ENCODE measurements at places on chromosomes 7 and 10.

GRCh38 chr10:81216949-81217348 is 658.0 kb upstream of the NRG3 start:
- DNase-seq: no peak

DNA sequence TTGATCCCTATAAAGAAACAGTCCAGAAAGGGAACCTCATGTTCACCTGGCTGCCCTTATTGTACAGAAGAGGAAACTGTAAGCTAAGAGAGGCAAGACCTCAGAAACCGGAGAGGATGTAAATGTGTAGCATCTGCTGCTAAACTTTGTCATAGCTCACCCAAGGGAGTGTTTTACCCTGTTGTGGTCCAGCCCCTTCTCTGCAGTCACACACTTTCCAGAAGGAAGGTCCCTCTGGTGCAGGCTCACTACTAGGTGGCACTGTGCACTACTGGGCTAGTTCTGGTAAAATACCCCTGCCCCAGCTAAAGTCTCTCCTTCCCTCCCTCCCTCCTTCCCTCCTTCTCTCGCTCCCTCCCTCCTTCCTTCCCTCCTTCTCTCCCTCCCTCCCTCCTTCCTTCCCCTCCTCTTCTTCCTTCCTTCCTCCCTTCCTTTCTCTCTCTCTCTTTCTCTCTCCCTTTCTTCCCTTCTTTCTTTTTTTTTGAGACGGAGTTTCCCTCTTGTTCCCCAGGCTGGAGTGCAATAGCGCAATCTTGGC is 42.5 kb upstream of the LCOR start:
- DNase-seq: no peak

DNA sequence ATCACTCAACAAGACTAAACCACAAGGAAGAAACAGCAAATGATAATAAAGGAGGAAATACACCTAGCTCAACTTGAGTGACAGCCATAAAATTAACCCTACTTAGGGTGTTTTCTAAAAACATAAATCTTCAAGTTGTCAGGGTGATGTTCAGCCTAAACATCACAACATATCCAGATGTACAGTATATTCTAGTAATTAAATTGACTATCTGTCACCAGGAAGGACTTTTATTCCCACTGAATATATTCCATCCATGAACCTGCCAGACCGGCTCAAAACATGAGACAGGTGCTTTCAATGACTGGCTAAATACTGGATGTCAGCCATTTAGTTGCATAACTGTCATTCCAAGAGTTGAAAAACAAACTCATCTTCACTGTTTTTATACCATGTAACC is 298.1 kb upstream of the NEBL start:
- DNase-seq: no peak

DNA sequence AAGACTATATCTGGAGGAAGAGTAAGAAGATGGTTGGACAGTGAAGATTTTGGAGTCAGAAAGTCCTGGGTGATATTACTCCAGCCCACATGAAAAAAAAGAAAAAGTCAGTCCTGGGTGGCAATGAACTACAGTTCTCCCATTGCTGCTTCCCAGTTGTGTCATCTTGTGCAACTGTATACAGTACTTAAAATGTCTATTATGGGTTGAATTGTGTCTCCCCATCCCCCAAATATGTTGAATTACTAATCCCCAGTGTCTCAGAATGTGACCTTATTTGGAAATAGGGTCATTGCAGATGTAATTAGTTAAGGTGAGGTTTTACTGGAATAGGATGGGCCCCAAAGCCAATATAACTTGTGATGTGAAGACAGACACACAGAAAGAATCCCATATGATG is 15.6 kb downstream of the SEC23IP start:
- DNase-seq: no peak

DNA sequence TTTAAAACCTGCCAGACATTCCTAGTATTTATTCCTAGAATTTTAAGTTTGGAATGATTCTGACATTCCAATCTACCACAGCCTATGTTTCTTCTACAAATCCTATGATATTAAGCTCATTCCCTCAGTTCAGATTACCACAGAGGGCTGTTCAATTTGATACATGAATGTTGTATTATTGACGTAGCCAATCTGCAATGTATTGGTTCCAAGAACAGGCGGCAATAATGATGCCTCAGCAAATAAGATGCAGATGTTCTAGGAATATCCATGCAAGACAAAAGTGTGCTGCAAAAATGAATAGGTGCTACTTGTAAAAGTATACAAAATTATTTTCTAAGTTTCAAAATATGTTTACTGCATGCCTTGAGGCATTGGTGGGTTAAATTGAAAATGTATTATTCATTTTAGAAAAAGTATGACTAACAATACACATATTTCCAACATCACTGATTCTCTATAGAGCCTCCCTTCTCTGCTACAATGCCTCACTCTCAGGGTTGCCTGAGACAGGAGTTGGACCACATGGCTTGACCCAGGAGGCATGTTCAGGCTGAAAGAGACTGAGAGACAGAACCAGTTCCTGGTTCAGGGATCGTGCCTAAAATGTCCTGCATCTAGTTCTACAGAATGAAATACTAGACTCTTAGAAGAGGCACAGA is 94.1 kb upstream of the CREB5 start:
- no peak for DNase-seq

DNA sequence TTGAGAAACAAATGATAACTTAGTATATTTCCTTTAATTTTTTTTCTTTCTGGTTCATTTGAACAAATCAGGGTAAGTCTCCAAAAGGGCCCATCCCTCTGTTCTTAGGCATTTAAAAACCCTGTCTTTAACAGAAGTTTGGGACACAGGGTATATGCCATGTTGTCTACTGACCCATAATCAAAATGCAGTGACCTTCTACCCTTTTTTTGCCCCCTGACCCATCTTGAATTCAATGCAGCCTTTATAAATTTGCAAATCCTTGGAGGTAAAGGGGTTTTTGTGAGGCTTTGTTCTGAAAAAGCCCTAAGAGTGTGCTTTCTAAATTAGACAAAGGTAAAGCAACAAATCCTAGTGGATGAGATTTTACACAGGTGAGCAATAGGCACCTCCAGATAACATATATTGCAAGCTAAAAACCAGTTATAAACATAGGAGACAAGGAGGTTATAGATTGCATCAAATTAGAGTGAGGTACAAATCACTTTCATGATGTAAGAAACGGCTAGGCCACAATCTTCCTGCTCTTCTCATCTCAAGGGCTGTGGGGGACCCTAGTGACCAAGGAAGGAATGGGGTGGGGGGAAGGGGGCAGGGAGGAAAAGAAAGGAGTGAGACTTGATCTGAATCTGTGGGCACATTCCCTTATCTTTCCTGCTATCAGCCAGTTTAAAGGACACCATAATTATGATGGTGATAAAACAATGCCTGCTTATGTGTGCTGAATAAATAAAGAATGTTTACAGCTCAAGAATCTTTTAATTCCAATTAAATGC is 2.7 kb downstream of the SKIDA1 start:
- no peak for DNase-seq

DNA sequence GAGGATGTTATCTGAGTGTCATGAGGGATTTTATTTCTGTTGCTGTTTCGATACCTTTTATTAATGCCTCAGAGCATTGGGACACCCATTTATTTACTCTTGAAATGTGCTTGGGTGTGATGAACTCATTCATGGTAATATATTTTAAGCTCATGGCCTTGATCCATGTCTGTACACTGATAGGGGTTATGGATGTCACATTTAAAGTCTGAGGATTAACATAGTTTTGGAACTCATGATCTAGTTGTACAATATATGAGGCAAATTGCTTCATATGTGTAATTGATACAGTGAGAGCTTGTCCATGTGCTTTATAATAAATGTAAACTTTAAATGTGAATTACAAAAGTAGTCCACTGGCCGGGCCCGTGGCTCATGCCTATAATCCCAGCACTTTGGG is 23.0 kb upstream of the ZRANB1 start:
- no peak for DNase-seq

DNA sequence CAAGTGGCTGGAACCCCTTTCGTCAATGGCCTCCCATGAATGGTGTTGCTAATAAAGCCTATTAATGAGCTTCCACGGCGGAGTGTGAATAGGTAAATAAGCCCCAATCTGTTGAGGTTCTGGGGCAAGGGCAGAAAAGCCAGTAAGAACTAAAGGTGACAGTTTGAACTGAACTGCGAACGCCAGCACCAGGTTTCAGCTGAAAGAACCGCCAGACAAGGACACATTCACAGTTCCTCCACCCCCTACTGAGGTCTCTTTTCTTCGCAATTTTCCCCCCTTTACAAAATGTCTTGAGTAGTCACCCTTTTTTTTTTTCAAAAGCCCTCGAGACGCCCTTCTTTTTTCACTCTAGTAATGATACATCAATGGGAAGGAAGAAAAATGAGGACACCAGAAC is 2.4 kb upstream of the FGFR2 start:
- no peak for DNase-seq

DNA sequence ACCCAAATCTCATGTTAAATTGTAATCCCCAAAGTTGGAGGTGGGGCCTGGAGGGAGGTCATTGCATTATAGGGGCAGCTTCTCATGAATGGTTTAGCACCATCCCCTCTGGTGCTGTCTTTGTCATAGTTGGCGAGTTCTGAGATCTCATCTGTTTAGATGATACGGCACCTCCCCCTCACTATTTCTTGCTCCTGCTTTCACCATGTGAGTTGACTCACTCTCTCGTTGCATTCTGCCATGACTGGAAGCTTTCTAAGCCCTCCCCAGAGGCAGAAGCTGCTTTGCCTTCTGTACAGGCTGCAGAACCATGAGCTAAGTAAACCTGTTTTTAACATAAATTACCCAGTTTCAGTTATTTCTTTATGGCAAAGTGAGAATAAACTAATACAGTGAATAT is 18.9 kb upstream of the ZNF138 start:
- no peak for DNase-seq

GRCh38 chr10:124824507-124824906 is 22.9 kb downstream of the ABRAXAS2 start:
- DNase-seq: no peak

DNA sequence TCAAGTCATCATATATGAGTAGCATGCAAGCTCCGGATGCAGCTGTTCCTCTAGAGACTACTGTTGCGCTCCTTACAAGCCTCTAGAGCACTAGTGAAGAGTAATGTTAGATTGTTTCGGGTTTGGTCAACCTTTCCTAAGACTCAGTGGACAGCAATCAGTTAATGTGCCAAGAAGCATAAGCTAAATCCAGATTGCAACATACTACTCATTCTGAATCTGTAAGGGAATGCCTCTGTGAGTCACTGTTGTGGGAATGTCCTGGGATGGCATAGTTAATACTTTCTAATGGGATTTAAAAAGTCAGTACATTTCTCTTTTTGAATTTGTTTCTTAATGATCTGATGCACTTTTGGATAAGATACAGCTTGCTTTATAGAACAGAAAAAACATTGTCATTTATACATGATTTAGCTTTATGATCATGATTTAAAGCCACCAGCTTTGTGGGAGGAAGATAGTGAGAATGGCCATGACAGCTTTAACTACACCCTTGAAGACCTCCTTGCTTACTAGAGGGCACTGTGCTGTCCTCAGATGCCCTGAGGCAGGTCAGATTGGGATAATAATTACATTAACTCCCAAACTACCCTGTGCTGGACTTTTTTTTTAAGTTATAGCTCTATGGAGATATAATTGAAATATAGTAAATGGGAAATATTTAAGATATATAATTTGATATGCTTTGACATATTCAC is 138.4 kb downstream of the SDK1 start:
- DNase-seq: peak; percentile 2

DNA sequence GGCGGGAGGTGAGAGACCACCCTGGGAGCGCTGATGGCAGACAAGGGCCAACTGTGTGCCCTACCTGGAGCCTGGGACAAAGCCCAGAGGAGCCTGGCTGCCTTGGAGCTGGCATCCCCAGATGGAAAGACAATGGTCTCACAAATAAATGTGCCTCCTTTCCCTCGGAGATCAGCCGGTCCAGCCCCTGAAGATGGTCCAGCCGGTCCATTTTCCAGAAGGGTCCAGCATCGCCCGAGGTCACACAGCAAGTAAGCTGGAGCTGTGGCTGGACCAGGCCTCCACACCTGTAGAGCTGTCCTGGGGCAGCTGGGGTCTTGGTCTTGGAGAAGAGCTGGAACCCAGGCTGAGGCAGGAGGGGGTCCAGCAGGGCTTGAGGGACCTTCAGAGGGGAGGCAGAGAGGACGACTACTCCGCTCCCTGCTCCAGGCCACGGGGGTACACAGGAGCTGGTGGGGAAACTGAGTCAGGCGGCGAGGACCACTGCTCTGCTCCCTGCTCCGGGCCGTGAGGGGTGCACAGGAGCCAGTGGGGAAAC is 3.6 kb downstream of the ELFN1 start:
- no peak for DNase-seq

DNA sequence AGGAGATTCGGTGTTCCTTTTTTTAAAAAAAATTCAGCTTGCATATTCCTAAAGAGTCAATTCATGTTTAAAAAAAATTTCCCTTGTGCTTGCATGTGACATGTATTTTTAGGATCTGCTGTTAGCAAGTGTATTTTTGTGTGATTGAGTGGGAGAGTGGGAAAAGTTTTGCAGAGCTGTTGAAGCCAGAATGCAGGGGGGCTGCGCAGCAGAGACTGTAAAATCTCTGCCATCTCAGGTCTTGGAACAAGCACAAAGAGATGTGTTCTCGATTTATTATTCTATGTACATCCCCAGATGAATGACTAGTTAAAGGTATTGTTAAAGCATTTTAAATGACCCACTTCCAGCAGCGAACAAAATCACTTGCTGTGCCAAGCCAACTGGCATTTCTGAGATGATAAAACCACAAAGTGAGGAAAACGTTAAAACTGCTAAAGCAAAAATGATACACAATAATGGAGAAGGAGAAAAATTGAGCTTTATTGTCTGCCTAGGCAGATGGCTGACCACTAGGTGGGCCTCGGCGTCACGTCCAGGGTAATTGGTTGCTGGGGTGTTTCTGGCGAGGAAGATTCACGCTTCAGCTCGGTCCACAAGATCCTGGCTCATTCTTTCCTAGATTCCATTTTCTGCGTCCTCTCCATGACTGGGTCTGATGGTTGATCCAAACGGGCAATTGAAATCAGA is 67.0 kb upstream of the ATRNL1 start:
- no peak for DNase-seq

DNA sequence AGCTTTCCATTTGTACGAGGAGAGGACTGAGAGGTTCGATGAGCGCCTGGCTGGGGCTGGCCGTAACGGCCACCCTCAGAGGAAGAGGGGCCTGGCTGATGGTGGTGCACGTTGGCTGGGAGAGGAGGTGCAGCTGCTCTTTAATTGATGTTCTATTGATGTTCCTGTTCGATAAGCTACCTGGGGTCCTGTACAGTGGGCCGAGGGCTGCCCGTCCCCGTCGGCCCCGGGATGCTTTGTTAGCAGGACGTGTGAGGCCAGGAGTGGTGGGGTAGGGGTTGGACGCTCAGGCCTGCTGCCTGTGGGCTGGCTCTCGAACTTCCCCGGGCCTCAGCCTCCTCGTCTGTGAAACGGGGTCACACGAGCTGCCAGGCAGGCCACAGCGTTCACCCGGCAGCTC is 25.4 kb downstream of the FAM20C start:
- DNase-seq: no peak

DNA sequence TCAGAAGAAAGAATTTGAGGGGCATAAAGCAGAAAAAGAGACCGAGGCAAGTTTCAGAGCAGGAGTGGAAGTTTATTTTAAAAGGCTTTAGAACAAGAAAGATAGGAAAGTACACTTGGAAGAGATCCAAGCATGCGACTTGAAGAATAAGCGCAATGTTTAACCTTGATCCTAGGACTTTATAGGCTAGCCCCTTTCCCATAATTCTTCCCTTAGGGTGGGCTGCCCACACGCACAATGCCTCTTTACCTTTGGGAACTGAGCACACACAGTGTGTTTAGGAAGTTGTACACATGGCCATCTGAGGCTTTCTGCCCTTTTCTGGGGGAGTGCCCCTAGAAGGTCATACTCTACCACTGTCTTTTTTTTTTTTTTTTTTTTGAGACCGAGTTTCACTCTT is 11.2 kb upstream of the GSTO1 start:
- DNase-seq: no peak

- no peak for DNase-seq
Observed at GRCh38 chr10:79237454-79238157, 109.7 kb upstream of the PPIF start.

All from muscle of back (tissue), 13 donors.